GM12864 (cell line): ENCODE measurements at places on chromosomes 2 and 18.

- DNase-seq, result no peak
Observed at GRCh38 chr18:25832001-25832604, 258.3 kb downstream of the SS18 start.

DNA sequence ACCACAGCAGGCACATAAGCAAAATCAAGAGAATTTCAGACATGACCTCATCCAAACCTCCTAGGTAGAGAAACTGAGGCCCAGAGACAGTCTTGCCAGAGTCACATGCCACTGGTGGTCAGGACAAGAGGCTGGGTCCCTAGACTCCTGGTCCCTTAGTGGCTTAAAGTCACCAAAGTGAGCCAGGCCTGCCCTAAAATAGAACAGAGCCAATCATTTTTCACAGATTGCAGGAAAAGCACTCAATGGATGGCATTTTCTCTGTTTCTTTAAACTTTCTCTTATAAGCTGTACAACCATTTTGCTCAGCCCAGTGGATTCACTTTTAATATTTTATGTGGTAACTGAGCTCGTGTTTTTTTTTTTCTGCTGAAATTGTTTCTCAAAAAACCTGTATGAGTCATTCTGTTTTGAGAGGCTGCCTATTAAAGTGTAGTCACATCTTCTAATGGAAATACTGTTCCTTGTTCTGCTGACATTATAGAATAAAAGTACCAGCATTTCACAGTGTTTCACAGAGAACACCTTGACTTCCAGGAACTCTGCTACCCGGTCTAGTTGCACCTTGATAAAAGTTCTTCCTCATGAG, 29.6 kb downstream of the STEAP3 start:
- no peak for DNase-seq

GRCh38 chr2:27830656-27831055, 59.1 kb downstream of the MRPL33 start:
- DNase-seq, result no peak

GRCh38 chr2:187369471-187369870, 78.6 kb downstream of the CALCRL start:
- no peak for DNase-seq

DNA sequence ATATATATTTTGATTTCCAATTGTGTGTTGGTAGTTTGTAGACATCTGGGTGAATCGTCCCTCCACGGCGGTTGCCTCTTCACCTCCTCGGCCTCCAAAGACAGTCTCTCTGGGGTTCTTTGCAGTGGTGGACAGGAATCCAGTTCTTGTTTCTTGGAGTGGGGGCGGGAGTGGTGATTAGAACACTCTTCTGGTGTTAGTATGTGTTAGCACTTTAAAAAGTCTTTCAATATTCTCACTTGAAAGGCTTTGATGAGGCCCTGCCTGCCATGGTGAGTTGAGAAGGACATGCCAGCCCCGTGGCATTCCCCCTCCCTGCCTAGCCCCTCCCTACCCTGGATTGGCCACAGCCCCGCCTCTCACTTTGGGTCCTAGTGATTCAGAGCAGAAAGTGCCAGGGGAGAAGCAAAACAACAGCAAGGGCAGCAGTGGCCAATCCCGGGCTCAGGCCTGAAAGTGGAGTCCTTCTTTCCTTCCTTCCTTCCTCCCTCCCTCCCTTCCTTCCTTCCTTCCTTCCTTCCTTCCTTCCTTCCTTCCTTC, 316.8 kb upstream of the HS6ST1 start:
- DNase-seq, result no peak

DNA sequence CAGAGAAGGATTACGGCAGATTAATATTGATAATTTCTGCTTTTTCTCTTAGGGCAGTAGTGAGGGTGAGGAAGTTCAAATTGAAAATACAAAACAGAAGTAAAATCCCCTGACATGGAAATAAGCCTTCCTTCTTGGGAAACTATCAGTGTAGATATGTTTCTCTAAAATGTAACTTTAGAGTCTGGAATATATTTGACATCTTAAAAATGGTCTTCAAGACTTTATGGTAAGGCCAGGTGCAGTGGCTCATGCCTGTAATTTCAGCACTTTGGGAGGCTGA, 33.0 kb downstream of the INPP5D start:
- DNase-seq, result no peak

DNA sequence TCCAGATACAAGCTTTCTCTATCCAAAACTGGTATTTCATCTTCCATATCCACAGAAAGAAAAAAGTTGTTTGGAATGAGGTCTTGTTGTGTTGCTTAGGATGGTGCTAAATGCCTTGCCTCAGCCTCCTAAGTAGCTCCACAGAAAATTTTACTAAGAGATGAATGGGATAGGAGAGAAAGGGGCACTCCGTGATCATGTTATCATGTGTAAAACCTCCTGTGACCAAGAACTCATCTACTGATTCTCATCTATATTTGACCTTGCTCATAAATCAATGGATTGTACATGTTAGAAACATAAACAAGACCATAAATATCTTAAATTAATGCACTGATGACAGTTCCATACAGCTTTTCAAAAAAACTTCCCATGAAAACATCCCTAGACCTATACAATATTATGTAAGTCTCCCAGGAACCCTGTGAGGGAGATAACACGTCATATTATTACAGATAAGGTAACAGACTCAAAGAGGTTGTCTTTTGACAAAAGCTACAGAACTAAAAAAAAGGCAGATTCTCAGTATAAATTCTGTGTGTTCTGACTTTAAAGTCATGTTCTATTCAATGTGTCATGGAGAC, 29.3 kb upstream of the KYNU start:
- DNase-seq, result no peak

GRCh38 chr2:118882693-118883336, 35.4 kb upstream of the EN1 start:
- peak; percentile 21 for DNase-seq

DNA sequence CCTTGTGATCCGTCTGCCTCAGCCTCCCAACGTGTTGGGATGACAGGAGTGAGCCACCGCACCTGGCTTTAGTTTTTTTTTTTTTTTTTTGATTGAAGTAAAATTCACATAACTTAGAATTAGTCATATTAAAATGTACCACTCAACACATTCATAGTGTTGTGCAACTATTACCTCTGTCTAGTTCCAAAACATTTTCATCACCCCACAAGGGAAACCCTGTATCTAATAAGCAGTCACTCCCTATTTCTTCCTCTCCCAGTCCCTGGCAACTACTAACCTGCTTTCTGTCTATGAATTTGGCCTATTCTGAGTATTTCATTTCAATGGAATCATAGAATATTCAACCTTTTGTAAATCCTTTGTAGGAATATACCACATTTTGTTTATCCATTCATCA, 123.9 kb upstream of the FAM117B start:
- DNase-seq, result no peak

GRCh38 chr2:131431336-131431735, 44.6 kb upstream of the TUBA3D start:
- no peak for DNase-seq

- DNase-seq, result no peak
Observed at GRCh38 chr2:218370410-218371063, 11.5 kb upstream of the SLC11A1 start.

GRCh38 chr2:200985799-200986198, 22.3 kb upstream of the ORC2 start:
- no peak for DNase-seq

DNA sequence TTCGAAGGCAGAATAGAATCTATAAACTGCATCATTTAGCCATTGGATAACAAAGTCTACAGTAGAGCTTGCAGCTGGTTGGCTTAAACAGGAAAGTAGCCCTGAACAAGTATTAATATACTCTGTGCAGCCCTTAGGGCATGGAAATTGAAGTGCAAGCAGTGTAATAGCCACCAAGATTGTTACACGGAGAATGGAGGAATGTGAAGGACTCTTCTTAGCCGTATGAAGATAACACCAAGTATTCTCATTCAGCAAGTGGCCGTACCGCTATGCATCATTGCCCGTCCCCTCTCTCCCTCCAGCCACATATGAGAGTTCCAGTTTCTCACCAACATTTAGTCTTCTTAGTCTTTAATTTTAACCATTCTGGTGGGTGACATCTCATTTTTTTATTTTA, 40.5 kb downstream of the ANKRD12 start:
- no peak for DNase-seq

DNA sequence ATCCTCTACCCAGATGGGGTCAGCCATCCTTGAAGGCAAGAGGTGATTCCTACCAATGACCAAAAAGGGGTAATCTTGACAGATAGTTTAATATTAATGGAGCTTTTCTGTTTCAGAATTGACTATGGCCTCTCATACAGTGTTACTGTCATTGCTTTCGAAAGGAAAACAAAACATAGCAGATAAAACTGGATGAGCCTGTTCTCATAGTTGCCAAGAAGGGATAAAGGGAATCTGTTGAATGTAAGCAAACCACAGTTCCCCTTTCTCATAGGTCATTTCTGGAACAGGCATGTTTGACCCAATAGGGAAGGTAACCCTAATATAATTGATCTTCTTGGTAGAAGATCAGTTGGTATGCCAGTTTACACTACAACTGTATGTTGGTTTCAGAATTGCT, 1.6 kb downstream of the RAB27B start:
- no peak for DNase-seq

DNA sequence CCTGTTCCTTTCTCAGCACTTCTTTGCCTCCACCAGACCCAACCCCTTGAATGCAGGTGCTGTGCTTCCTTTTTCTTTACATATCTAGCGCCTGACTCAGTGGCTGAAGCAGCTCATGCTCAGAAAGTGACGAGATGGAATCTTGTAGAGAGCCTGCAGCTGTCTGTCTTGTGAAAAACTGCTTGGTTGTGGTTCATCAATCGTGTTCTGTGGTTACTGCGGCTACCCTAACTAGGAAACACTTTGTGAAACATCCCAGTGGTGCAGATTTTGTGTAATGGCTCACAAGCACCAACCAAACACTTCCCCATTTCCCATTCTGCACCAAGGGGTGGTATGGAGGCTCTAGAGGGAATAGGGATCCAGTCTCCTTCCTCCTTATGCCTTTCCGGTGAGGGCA, 307.2 kb upstream of the MMADHC start:
- no peak for DNase-seq

DNA sequence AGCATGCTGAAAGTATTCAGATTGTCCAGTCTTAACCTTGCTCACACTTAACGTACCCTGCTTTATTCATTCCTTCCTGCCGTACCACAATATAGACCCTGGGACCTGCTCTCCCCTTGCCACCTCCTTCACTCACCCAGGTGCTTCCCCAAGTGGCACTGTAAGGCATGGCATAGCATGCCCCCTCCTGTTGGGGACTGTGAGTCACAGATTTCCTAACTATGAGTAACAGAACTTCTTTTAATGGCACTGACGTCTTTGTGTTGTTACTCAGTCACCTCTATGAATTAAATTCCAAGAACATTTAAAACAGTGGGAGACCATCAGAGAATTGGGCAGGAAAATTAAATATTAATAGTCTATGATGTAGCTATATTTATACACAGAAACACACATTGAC, 117.2 kb downstream of the CTNNA2 start:
- DNase-seq, result no peak

DNA sequence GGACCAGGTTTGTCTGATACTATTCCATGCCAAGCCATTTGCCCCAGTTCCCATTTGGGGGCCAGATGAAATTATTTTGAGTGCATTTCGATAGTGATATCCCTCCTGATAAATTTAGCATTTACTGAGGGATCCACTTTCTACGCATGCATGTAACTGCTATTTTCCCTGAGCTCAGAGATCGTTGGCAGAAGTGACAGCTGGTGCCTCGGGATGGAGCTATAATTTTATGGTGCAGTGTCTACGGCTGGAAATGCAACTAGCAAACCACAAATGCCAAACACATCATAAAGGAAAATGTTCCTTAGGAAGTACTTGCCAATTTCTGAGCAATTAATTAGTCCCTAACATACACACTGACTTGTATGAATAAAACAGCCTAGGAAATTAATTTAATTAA, 254.8 kb downstream of the SLC8A1 start:
- no peak for DNase-seq

DNA sequence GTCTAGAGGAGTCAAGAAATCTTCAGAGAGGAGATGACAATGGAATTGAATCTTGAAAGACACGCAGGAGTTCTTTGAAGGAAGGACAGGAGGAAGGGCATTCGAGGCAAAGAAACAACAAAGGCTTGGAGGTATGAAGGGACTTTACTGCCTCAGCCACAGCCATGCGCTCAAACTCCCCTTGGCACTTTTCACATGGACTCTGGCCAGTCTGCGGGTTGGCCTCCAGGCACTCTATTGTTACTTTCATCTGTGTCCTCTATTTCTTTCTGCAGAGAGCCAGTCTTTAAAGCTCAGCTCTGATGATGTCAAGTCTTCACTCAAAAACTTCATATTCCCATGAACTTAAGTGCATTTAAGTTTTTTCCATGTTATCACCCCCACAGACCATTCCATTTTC, 95.4 kb downstream of the ZAP70 start:
- no peak for DNase-seq

- no peak for DNase-seq
Observed at GRCh38 chr2:37838541-37839167, 86.4 kb upstream of the RMDN2 start.

DNA sequence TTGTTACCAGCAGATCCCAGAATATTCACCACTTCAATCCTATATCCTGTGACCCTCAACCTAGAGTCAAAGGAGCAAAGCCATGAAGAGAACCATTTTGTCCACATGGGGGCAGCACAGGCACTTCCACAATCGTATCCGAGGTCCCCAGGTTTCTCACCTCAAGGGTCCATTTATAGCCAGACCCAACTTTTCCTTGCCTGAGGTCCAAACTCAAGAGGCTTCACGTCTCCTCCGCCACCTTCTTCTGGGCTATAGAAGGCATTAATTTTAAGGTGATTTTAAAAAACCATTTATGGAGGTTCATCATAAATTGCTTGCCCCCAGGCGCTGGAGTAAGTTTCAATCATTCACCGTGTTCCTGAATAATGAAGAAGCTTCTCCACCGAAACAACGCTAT, 111.6 kb upstream of the NABP1 start:
- peak; percentile 33 for DNase-seq

- no peak for DNase-seq
Observed at GRCh38 chr2:47038656-47039488, 116.2 kb downstream of the STPG4 start.
